Activated CD4-positive, alpha-beta memory T cell treated with anti-CD3 and anti-CD28 coated beads, Interleukin-2, amount 10 ng/mL, durations not matched to agents 7 days and 5 days (primary cell): ENCODE measurements at places on chromosomes 7 and 10. TPM values are rescaled to one million over a fixed set of nuclear protein-coding genes. Genes with fewer than 3 reads are reported as not detected.

Gene TMEM26
- not detected for total RNA-seq

Gene TMEM270
- not detected for total RNA-seq

Gene FOXI2
- total RNA-seq = not detected

Gene PLPP4
- total RNA-seq = not detected

Gene OR2A42
- total RNA-seq = not detected

Gene CXCL12
- not detected for total RNA-seq

Gene UBN2
- total RNA-seq = 12.0 TPM

Gene PIK3CG
- 49.6 TPM for total RNA-seq

GRCh38 chr10:108801220-108801619 lies 1122.1 kb downstream of the XPNPEP1 start:
- no peak for DNase-seq

DNA sequence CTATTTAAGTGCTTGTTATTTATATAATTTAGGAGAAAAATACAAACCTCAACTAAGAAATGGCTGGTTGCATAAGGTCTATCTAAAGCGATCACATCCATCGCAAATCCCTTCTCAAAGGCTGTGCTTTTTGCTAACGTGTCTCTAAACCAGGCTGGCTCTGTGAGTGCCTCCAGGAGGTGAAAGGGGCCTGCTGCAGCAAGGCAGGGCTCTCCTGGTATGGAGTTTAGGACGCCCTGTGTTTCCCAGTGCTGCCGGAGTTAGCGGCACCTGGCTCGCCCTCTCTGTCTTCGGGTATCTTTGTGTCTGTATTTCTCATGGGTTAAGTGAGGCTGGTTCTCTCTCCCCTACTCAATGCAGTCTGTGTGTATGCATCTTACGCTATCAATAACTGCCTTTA lies 68.4 kb upstream of the ATP6V0A4 start:
- DNase-seq = no peak

DNA sequence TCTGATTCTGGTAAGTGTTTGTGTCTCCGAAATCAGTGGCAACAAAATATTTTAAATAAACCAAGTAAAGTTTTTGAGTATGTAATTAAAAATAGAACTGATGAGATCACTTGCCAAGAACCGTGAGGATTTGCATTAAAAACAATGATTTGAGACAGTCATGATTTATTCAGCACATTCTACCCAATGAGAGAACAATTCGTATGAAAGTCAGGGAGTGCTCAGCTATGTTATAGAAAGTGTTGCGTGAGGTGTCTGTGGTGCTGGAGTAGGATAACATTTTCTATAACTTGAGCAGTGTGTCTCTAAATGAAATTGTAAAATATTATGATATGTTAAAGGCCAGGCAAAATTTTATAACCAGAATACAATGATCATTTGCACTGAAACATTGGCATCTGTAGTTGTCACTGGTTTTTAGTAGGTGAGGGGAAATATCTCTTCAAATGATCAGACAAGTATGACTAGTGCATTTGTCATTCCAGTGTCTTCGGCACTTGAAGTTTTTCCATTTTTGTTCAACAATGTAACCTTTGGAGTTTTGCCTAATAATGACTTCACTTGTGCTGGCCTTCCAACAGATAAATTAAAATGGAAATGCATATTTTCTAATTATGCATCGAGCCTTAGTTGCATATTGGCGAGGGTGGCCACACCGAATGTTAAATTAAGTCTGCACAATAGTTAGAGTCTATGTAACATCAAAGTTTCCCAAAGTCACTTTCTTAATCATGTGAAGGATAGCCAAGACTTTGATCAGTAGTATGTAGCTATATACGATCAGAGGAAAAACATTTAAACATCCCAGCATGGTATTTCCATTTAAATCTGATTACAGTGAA lies 335.9 kb downstream of the GFRA1 start:
- DNase-seq = no peak

- DNase-seq = no peak
These were observed 767 bp downstream of the KRIT1 start for GRCh38 chr7:92244808-92245486.

GRCh38 chr7:100856871-100857282 lies 4.4 kb downstream of the SLC12A9 start:
- DNase-seq = no peak

DNA sequence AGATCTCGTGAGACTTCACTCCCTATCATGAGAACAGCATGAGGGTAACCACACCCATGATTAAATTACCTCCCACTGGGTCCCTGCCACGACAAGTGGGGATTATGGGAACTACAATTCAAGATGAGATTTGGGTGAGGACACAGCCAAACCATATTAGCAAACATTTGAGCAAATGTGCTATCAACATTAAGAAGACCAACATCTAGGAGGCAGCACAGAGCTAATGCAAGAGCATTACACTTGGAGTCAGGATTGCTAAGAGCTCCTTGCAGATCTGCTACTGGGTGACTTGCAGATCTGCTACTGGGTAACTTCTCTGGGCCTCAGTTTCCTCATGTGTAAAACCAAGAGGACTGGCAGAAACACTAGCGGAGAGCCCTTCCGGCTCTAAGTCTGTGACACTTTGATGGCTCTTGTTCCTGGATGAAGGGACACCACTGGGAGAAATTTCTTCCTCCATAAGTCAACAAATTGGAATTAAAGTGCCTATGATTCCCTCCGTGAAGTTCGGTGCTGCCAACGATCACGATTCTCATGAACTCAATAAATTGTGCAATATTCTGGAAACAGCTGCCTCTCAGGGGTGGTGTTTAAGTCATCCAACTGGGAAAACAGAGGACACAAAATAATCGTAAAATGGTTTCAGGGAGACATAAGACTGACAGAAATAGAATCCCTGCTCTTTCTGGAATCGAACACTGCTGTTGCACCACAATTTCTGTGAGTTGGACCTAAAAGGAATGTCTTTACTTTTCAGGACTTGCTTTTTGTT lies 115.8 kb upstream of the ITGB1 start:
- DNase-seq = no peak

DNA sequence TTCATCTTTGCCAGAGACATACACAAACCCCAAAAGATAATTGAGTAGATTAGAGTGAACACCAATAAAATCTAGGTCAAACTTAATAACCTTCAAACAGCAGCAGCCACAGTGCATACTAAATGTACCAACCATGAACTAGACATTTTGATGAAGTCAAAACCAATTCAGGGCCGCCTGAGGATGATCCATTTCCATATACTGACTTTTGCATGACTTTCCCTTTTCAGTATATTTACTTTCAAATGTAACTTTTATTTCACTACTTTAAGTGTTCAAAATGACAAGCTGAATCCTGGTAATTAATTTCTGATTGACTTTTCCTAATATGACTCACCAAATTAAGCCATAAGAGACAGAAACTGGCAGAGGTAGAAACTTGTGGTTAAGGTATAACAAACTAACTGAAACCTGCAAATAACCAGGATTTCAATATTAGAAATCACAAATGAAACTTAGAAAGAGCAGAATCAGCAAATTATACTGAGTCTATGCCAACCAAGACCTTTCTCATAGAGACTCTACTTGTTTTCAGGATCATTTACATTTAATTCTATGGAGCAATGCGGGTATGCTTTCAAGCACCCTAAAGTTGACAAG lies 171.9 kb upstream of the LRRN3 start:
- DNase-seq = no peak

DNA sequence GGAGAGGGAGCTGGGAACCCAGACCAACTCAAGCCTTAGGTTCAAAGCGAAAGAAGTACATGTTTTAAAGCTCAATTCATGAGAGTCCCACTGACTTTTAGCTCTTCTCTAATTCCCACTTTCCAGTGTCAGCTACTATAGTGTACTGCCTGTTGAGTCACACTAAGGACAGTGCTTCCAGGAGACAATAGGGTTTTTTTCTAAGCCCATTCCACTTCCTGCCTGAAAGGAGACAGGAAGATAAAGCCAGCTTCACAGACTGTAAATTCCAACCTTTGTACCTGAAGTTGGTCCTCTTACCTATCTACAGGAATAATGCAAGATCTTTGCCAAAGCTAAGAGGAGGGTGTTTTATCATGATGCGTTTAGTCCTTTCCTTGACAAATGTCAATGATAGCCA lies 4.4 kb downstream of the MSRB2 start:
- DNase-seq = no peak
